ENCODE measurements at places on chromosomes 16 and 17.

DNA sequence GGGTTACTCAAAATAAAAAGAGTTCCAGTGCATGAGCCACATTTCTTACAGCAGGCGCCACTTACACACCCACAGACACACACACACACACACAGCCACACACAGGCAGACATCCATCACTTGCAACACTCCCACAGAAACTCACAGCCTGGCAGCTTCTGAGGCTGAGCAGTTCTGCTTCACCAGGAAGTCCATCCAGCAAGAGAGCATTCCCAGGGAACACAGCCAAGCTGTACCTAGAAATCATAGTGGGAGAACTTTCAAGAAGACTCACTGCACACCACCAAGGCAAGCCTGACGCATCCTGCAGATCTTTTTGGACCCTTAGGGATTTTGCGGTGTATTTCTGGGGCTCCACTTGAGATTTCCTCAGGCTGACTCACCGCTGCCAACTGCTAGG lies 140.9 kb upstream of the WSB1 start:
- no peak for DNase-seq

GRCh38 chr17:65219124-65219523 lies 82.0 kb downstream of the RGS9 start:
- no peak for DNase-seq

- DNase-seq = no peak
Measured at GRCh38 chr17:12388226-12388625, 277.5 kb upstream of the MYOCD start.

- DNase-seq = no peak
Measured at GRCh38 chr16:69119536-69119935, 12.9 kb downstream of the CHTF8 start.

- DNase-seq = no peak
Measured at GRCh38 chr17:27545562-27546229, 85.3 kb upstream of the LGALS9 start.

- no peak for DNase-seq
Measured at GRCh38 chr16:88599092-88599733, 29.0 kb downstream of the ZC3H18 start.

GRCh38 chr16:66014221-66014620 lies 352.3 kb upstream of the CDH5 start:
- no peak for DNase-seq

- no peak for DNase-seq
Measured at GRCh38 chr16:3054965-3055733, 8.8 kb downstream of the MMP25 start.

GRCh38 chr17:40602445-40603443 lies 37.5 kb upstream of the CCR7 start:
- no peak for DNase-seq

- no peak for DNase-seq
Measured at GRCh38 chr17:46057366-46057765, 58.3 kb downstream of the STH start.

DNA sequence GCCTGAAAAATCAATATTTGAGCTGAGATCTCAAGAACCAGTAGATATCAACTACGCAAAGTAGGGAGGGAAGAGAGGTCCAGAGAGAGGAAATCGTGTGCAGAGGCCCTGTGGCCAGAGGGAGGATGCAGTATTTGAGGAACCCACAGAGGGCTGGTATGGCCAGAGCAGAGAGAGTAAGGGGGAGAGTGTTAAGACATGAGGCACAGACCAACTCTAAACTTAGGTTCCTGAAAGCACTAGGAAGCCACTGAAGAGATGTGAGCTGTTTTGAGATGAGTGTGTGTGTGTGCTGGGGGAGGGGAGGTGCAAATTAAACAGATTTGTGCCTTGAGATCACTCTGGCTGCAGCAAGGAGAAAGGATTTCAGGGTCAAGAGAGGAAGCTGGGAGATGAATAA lies 10.9 kb downstream of the SLC13A2 start:
- DNase-seq = no peak

GRCh38 chr17:66200685-66201092 lies 8.8 kb upstream of the CEP112 start:
- DNase-seq = peak; percentile 64

GRCh38 chr17:37848690-37849616 lies 75.3 kb upstream of the TBC1D3K start:
- DNase-seq = no peak

- no peak for DNase-seq
Measured at GRCh38 chr17:2111691-2112090, 56.8 kb downstream of the HIC1 start.

GRCh38 chr17:7867881-7868329 lies 10.1 kb downstream of the CYB5D1 start:
- no peak for DNase-seq

DNA sequence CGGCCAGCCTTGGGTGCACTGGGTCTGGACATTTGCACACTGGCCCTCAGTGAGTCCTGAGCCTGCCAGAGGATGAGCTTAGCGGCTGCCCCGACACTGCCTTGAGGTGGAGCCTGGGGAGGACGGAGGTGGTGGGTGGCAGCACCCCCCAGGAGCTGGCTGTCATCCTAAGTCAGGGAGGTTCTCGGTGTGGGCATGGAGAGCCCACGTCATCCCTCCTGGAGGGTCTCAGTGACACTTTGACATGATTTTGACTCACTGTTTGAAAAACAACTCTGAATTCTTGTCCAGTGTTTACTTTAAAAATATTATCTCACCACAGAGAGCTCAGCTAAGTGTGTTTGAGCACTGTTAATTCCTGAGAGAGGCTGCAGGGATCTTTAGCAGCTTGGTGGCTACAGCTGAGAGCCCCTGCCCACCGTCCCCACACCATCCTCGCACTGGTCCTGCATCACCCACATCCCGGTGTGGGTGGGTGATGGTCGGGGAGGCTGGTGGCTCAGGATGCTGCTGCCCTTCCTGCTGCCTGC lies 63.1 kb downstream of the BANP start:
- DNase-seq = no peak

- peak; percentile 87 for DNase-seq
Measured at GRCh38 chr16:19167710-19168370, at the start of gene SYT17. TSS of gene SYT17 (plus strand) at chr16:19168240. CDS start at chr16:19168647, 407 bp downstream.

- no peak for DNase-seq
Measured at GRCh38 chr16:90053902-90054500, 23.1 kb downstream of the PRDM7 start.

GRCh38 chr17:82867763-82868325 lies 28.0 kb upstream of the ZNF750 start:
- DNase-seq = no peak

All from endothelial cell (in vitro differentiated cells).